Activated B cell treated with CpG ODN at 0.5 μM for 24 hours (primary cell): ENCODE measurements at places on chromosomes 6 and 20. TPM values are rescaled to one million over a fixed set of nuclear protein-coding genes. Genes with fewer than 3 reads are reported as not detected.

Gene KIF13A
- 13.1 and 14.1 TPM in 2 replicates for total RNA-seq

Gene PROKR2
- not detected in 2 replicates for total RNA-seq

Gene DEFB129
- not detected in 2 replicates for total RNA-seq

Gene TNF
- total RNA-seq, result 135 and 139 TPM in 2 replicates

DNA sequence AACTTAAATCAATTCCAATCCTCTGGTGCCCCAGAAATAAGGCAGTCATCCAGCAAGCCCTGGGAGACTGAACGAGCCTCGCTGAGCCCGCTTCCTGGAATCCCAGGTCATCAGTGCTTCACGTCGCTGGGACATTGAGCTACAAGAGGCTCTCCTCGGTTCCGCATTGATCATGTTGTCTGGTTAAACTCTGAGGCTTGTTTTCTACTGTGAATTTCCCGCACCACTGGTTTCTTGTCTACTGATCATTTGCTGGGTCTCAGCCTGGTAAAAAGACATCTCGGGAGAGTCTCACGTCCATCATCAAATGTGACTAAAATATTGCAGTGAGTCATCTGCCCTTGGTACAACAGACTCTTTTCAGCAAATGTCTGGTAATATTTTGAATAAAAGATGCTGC is 569.2 kb downstream of the QKI start:
- no peak for DNase-seq

DNA sequence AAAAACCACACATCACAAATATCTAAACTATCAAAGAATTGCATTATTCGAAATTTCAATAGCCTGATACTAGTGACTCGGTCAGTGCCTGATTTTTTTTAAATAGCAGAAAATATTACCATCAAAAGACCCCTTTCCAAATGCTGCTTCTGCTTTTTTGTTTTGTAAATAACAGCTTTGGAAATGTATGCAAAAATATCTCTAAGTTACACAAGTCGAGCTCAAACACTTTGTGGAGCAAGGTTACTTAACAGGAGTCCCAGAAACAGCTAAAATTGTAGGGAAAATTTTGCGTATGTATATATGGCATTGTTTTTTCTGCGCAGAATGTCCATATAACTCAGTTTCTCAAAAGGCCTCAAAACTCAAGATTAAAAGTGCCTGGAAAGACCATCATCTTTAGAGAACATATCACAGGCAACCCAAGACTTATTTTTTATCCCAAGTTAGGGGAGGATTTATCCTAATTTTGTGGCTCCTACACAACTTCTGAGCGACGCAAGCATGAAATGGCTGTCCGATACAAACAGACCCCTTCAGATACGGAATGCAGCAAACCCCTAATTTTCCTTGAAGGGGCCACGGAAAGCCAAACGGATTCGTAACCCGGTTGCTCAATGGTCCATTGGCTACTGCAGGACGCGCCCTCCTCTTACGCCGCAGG is 1.3 kb downstream of the CEP85L start:
- DNase-seq, result no peak

GRCh38 chr6:141467881-141468280 is 664.8 kb upstream of the GJE1 start:
- no peak for DNase-seq
